ENCODE measurements at places on chromosomes 6 and 20. TPM values are rescaled to one million over a fixed set of nuclear protein-coding genes. Genes with fewer than 3 reads are reported as not detected.

DNA sequence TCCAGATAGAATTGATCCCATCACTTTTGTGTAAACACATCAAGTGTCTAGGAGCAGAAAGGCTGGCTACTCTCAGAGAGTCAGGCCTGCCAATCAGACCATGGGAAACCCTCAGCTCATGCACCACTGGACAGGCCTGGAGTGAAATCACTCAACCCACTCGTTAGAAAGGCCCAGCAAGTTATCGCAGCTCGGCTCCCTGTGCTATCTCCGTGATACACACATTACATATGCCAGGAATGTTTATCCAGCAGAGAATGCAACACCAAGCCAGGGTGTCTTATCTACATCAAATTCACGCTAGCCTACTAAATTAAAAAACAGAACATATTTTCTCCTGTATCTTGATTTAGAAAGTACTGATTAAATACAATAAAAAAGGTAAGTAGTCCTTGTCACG is 232.4 kb upstream of the FOXQ1 start:
- no peak for DNase-seq

HS3ST5 gene
- total RNA-seq: not detected

DNA sequence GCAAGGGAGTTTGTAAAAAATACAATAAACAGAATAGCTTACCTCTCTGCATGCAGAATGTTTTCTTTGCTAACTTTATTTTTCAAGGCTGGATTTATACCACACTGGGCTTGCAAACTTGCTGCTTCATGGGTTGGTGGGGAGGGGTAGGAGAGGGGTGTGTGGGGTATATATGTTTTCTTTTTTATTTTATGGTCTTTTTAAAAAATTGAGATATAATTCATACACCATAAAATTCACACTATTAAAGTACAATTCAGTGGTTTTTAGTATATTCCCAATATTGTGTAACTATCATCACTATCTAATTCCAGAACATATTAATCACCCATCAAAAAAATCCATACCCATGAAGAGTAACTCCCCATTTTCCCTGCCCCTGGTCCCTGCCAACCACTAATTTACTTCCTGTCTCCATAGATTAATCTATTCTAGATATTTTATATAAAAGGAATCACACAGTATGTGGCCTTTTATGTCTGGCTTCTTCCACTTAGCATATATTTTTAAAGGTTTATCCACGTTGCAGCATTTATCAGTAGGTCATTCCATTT is 14.3 kb upstream of the TRPC4AP start:
- no peak for DNase-seq

PMEPA1 gene
- 21.5 TPM for total RNA-seq
